Activated naive CD4-positive, alpha-beta T cell treated with anti-CD3 and anti-CD28 coated beads, Interleukin-2, amount 50 U/mL, for 72 hours (primary cell): ENCODE measurements at places on chromosomes 12 and 14. TPM values are rescaled to one million over a fixed set of nuclear protein-coding genes. Genes with fewer than 3 reads are reported as not detected.

The SRGAP1 gene
- 0.25 TPM for total RNA-seq

DNA sequence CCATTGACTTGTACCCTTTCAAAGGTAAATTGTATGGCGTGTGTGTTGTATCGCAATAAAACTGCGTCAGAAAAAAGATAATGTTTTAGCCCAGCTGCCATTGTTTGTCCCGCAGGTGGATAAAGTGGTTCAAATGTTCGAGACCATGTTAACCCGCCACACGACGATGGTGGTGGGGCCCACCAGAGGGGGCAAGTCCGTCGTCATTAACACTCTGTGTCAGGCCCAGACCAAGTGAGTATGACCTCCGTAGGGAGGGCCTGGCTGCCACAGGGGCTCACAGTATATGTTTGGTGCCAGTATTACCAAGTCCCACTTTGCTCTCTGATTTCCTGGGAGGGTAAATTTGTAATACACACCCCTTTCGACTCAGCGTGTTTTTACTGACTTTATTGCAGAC lies 96.9 kb downstream of the DNAH10 start:
- no peak for DNase-seq

GRCh38 chr12:66426696-66427095 lies 124.4 kb downstream of the HELB start:
- no peak for DNase-seq

GRCh38 chr12:107344035-107344808 lies 250.9 kb upstream of the CRY1 start:
- DNase-seq = no peak

DNA sequence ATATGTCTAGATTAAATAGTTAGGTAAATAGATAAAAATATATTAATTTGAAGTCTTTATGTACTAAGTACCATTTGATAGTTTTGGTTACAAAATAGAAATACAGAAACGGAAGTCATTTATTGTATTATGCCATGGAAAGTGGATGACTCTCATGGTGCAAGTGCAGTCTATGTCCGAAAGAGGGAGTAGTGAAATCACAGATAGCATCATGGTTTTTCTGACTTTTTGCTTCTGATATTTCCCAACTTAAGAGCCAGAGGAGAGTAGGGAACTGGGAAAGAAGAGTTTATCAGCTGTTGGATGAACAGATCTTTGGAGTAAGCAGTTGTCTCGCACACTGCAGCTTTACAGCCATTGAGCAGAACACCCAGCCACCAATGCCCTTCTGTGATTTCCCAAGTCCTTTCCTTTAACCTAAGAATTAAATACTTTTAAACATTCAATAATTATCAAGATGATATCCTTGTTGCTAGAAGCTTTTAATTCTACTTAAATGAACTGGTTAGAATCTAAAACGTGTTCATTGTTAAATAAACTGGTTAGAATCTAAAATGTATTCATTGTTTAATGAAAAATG lies 18.4 kb upstream of the SRGAP1 start:
- no peak for DNase-seq

DNA sequence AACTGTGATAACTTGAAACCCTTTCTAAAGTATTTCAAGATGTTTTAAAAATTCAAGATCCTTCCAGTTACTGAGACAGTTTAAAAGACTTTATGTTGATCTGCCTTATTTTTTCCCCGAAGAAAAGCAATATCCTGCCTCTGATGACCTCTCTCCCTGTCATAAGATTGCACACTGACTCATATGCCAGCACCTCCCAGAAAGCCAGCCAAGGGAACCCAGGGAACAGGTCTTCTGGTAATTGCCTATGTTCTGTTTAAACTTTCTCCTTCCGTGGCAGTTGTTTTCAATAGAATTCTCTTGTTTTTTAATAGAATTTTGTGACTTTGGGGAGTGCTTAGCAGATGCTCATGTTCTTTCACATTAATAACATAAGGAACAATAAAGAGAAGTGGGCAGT lies 300.2 kb upstream of the PRKD1 start:
- DNase-seq = no peak

The NID2 gene
- total RNA-seq = not detected

The CCDC197 gene
- total RNA-seq = 0.49 TPM
